Activated CD4-positive, alpha-beta memory T cell treated with anti-CD3 and anti-CD28 coated beads for 36 hours (primary cell): ENCODE measurements at places on chromosomes 2 and 18. TPM values are rescaled to one million over a fixed set of nuclear protein-coding genes. Genes with fewer than 3 reads are reported as not detected.

The POTEC gene
- not detected for total RNA-seq

The NEU4 gene
- total RNA-seq, result 0.36 TPM

The NTSR2 gene
- total RNA-seq, result not detected

The CAVIN2 gene
- total RNA-seq, result not detected

The HOXD10 gene
- not detected for total RNA-seq

GRCh38 chr2:624551-625347 lies 52.5 kb downstream of the TMEM18 start:
- peaks cover 6% of the 10 kb centered on the region for H3K27me3 ChIP-seq
- H3K36me3 ChIP-seq, result no peaks in the 10 kb centered on the region
- no peaks in the 10 kb centered on the region for H3K4me1 ChIP-seq

DNA sequence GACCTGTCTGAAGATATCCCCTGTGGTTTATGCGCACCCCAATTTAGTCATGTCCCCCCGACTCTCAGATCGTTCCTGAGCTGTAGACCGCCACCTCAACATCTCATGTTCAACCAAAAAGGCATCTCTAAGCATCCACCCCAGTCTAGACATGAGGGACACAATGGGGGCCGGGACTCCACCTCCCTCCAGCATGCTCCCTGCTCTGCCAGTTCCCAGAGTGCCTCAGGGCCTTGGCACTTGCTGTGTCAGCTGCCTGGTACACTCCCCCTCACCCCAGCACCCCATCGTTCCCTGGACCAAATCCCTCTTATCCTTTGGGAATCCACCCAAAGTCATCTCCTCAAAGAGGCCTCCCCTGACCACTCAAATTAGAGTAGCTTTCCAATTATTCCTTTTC lies 22.2 kb downstream of the TNS1 start:
- H3K4me1 ChIP-seq, result no peaks in the 10 kb centered on the region
- DNase-seq, result no peak
- no peaks in the 10 kb centered on the region for H3K36me3 ChIP-seq
- H3K4me3 ChIP-seq, result no peak overlapping the region
- H3K27ac ChIP-seq, result no peak overlapping the region
- peaks cover 3% of the 10 kb centered on the region for H3K27me3 ChIP-seq

DNA sequence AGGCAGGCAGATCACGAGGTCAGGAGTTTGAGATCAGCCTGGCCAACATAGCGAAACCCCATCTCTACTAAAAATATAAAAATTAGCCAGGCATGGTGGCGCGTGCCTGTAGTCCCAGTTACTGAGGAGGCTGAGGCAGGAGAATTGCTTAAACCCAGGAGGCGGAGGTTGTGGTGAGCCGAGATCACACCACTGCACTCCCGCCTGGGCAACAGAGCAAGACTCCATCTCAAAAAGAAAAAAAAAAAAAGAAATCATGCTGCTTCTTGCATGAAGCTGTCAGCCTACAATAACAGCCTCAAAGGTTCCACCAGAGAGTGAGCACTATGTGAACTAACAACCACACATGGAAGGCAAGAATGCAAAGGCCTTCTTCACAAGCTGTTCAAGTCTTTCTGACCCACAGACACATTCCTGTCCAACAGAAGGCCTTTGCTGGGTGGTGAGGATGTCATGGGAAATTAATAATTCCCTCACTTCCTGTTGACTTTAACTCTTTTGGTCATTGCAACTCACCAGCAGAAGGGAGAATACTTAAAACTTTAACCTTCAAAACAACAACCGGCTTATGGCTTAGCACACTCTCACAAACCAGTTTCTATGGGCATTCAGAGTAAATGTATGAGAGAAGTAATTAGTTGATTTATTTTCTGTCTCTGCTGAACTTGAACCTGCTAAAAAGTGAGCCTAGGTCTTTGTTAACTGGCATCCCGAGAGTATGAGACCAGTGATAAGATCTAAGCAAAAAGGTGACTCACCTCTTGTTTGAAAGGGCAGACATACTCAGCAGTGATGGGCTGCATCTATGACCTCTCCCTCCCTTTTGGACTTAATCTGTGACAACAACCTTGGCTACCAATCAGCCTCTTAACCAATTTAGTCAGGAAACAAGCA lies 11.8 kb downstream of the PLEKHM3 start:
- H3K4me3 ChIP-seq, result no peak overlapping the region
- H3K27me3 ChIP-seq, result no peaks in the 10 kb centered on the region
- peaks cover 3% of the 10 kb centered on the region for H3K36me3 ChIP-seq
- peak; percentile 20 for DNase-seq

- H3K27ac ChIP-seq, result no peak overlapping the region
- no peaks in the 10 kb centered on the region for H3K27me3 ChIP-seq
- H3K36me3 ChIP-seq, result no peaks in the 10 kb centered on the region
These were observed 492.5 kb upstream of the POU3F3 start for GRCh38 chr2:104361414-104361813.

GRCh38 chr18:39743463-39743862 lies 2177.9 kb upstream of the CELF4 start:
- H3K27ac ChIP-seq, result no peak overlapping the region
- H3K4me3 ChIP-seq, result no peak overlapping the region
- no peaks in the 10 kb centered on the region for H3K27me3 ChIP-seq
- H3K36me3 ChIP-seq, result no peaks in the 10 kb centered on the region

DNA sequence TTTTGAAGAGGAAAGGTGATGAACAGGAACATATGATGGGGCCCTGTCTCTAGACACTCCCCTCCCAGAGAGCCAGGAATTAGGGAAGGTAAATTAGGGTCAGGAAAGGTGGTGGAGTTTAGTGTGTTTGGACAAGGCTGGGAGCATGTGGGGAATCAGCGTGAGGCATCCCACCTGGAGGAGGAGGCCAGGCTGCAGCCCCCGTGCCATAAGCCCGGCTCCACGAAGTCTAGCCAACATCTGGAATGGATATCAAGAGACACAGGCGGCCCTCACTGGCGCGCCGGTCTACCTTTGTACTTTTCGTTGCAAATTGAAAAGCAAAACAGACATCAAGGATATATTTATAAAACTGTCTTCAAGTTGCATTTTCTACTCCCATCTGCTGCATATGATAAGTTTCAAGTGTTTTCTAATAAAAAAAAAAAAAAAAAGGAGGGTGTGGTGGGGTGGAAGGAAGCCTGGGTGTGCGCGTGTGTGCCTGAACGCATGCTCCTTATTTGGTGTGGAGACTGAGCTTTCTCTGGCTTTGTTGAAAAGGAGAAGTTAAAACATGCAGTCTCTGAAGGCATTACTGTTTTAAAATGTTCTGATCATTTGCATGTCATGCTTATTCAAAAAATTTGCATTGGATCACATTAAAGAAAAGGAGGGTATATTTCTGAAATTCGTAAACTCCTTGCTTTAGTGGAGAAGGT lies 546.7 kb upstream of the ID2 start:
- DNase-seq, result no peak
- no peak overlapping the region for H3K27ac ChIP-seq
- no peaks in the 10 kb centered on the region for H3K27me3 ChIP-seq
- H3K36me3 ChIP-seq, result no peaks in the 10 kb centered on the region

GRCh38 chr2:54966165-54966832 lies 84.0 kb downstream of the RTN4 start:
- H3K36me3 ChIP-seq, result peaks cover 23% of the 10 kb centered on the region
- no peaks in the 10 kb centered on the region for H3K27me3 ChIP-seq
- H3K27ac ChIP-seq, result no peak overlapping the region
- H3K4me3 ChIP-seq, result no peak overlapping the region

- H3K4me1 ChIP-seq, result no peaks in the 10 kb centered on the region
- no peak for DNase-seq
- no peak overlapping the region for H3K27ac ChIP-seq
- H3K36me3 ChIP-seq, result no peaks in the 10 kb centered on the region
- H3K27me3 ChIP-seq, result peaks cover 6% of the 10 kb centered on the region
These were observed 51.9 kb upstream of the HNMT start for GRCh38 chr2:137912371-137912770.

GRCh38 chr2:14773696-14774095 lies 141.2 kb downstream of the LRATD1 start:
- no peaks in the 10 kb centered on the region for H3K4me1 ChIP-seq
- no peak overlapping the region for H3K4me3 ChIP-seq
- no peaks in the 10 kb centered on the region for H3K36me3 ChIP-seq
- no peak overlapping the region for H3K27ac ChIP-seq
- H3K27me3 ChIP-seq, result no peaks in the 10 kb centered on the region
- DNase-seq, result no peak

- H3K36me3 ChIP-seq, result no peaks in the 10 kb centered on the region
- no peak overlapping the region for H3K4me3 ChIP-seq
- H3K27ac ChIP-seq, result no peak overlapping the region
- H3K4me1 ChIP-seq, result no peaks in the 10 kb centered on the region
- DNase-seq, result no peak
These were observed 688.0 kb upstream of the ZEB2 start for GRCh38 chr2:145207884-145208283.

GRCh38 chr2:171100370-171100769 lies 60.3 kb downstream of the TLK1 start:
- no peaks in the 10 kb centered on the region for H3K27me3 ChIP-seq
- H3K4me1 ChIP-seq, result peaks cover 36% of the 10 kb centered on the region
- H3K36me3 ChIP-seq, result peaks cover 44% of the 10 kb centered on the region

DNA sequence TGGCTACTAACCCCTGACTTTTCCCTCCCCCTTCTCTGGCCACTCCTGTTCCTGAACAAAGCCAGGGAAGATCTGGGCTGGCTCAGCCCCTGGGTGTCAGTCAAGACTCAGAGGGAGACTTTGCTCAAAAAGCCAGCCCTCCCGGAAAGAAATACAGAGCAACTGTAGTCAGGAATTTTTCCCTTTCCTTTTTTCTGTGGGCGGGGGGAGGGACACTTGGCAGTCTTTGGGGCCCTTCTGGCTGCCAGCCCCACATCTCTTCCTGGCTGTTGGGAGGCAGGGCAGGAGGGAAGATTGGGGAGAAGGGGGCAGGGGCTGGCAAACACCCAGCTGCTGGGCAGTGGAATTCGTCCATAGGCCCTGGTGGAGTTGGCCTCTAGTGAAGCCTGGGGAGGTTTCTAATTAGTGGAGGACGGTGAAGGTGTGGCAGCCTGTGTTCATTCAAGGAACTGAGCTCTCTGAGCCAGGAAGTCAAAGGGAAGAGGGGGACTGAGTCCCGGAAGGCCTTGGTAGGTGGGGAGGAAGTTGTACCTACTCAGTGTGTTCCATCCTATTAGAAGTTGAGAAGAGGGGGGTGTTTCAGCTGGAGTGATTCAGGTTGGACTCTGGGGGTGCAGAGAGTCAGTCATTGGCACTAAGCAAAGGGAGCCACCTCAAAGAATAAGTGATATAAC lies 10.9 kb downstream of the IGFBP2 start:
- H3K4me3 ChIP-seq, result no peak overlapping the region
- no peak for DNase-seq
- no peaks in the 10 kb centered on the region for H3K36me3 ChIP-seq
- no peak overlapping the region for H3K27ac ChIP-seq

- H3K4me1 ChIP-seq, result peaks cover 71% of the 10 kb centered on the region
- peak overlapping the region; percentile 73 for H3K4me3 ChIP-seq
- no peaks in the 10 kb centered on the region for H3K27me3 ChIP-seq
- peak; percentile 44 for DNase-seq
- H3K36me3 ChIP-seq, result peaks cover 2% of the 10 kb centered on the region
- peak overlapping the region; percentile 85 for H3K27ac ChIP-seq
These were observed 638 bp upstream of the LPIN1 start for GRCh38 chr2:11745613-11746375.

DNA sequence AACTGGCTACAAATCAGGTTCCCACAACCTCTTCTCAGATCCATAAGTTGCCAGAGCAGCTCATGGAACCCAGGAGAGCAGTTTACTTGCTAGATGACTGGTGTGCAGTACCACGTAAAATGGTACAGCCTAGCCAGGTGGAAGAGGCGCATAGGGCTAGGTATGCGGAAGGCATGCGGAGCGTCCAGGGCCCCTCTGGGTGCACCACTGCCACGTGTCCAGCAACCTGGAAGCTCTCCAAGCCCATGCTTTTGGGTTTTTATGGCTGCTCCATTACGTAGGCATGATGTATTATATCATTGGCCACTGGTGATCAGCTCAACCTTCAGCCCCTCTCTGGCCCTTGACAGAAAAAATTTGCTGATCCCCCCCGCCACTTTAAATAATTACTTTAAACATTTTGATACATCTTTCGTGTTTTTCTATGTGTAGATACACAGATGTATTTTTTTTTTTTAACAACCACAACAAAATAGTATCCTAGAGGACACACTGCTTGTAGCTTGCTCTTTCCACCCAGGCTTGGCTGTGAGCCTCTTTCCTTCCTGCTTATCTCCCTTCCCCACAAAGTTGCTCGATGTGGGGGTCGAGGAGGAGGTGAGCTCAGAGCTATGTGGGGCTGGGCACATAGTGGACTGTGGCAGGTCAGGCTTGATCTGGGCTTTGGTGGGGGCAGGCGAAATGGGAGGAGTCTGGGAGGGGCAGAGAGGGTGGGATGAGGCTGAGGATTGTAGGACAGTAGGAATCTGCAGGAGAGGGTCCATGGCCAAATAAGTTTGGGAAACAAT lies 65.4 kb upstream of the MCFD2 start:
- H3K4me3 ChIP-seq, result no peak overlapping the region
- H3K27me3 ChIP-seq, result no peaks in the 10 kb centered on the region
- peaks cover 68% of the 10 kb centered on the region for H3K4me1 ChIP-seq
- H3K27ac ChIP-seq, result peak overlapping the region; percentile 44
- peaks cover 17% of the 10 kb centered on the region for H3K36me3 ChIP-seq

DNA sequence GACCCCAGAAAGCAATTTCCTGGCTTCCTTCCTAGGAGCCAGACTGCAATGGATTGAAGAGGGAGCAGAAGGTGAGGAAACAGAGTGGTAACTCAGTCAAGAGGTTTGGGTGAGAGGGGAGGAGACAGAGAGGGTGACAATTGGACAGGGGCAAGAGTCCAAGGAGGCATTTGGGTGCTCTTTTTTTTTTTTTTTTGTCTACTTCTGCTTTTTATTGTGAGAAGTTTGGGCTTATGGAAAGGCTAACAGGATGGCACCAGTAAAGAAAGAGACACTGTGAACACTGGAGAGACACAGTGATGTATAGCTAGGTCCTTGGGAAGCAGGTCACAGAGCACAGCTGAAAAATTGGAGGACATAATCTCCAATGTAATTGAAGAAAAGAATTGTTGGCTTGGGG lies 25.0 kb downstream of the CYBRD1 start:
- no peaks in the 10 kb centered on the region for H3K36me3 ChIP-seq
- H3K4me1 ChIP-seq, result no peaks in the 10 kb centered on the region
- no peak overlapping the region for H3K4me3 ChIP-seq
- H3K27me3 ChIP-seq, result peaks cover 2% of the 10 kb centered on the region
- no peak overlapping the region for H3K27ac ChIP-seq

- H3K27me3 ChIP-seq, result peaks cover 8% of the 10 kb centered on the region
- no peaks in the 10 kb centered on the region for H3K4me1 ChIP-seq
- H3K4me3 ChIP-seq, result no peak overlapping the region
- H3K27ac ChIP-seq, result no peak overlapping the region
- H3K36me3 ChIP-seq, result no peaks in the 10 kb centered on the region
These were observed 2.3 kb downstream of the KCNE4 start for GRCh38 chr2:223054193-223054781.

GRCh38 chr18:25102662-25103061 lies 249.3 kb downstream of the ZNF521 start:
- no peak overlapping the region for H3K27ac ChIP-seq
- DNase-seq, result no peak

- H3K4me3 ChIP-seq, result no peak overlapping the region
- peaks cover 74% of the 10 kb centered on the region for H3K4me1 ChIP-seq
- peak overlapping the region; percentile 79 for H3K27ac ChIP-seq
- peaks cover 83% of the 10 kb centered on the region for H3K36me3 ChIP-seq
- no peak for DNase-seq
These were observed 93.6 kb downstream of the XRCC5 start for GRCh38 chr2:216202626-216203250.
